K562 (cell line): ENCODE measurements at places on chromosomes 3 and 15. TPM values are rescaled to one million over a fixed set of nuclear protein-coding genes. Genes with fewer than 3 reads are reported as not detected.

GRCh38 chr3:76016111-76016510 is 230.8 kb upstream of the ZNF717 start:
- DNase-seq = no peak

DNA sequence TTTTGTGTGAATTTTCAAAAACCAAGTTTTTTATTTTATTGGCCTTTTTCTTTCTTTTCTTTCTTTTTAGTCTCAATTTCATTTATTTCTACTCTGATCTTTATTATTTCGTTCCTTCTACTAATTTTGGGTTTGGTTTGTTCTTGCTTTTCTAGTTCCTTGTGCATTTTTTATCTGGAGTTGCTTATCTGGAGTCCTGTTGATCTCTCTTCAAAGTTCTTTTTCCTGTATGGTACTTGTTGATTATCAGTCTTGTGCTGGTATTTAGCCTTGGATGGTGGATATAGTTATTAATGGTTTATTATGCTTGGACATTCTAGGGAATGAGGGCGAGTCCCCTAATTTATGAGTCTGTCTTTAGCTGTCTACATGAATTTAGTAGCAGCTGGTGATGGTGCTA is 64.7 kb downstream of the LARS2 start:
- no peak for DNase-seq

Gene KCNMB3
- 9.9 and 14.3 TPM in 2 replicates for total RNA-seq

- no peak for DNase-seq
Measured at GRCh38 chr3:187734841-187735240, 10.4 kb downstream of the BCL6 start.

Gene ZNF106
- 43.3 and 43.8 TPM in 2 replicates for total RNA-seq

Gene SLC27A2
- total RNA-seq = 20.9 and 24.4 TPM in 2 replicates

Gene CYP1A1
- 0.07 TPM in 1 of 2 replicates, not detected in the other for total RNA-seq

Gene CELF6
- total RNA-seq = not detected in 2 replicates

- DNase-seq = peak; percentile 96
Measured at GRCh38 chr3:195876297-195877064, 31.9 kb downstream of the TNK2 start.

Gene TRA2B
- 244 and 254 TPM in 2 replicates for total RNA-seq

GRCh38 chr3:72567474-72567873 is 280.8 kb downstream of the SHQ1 start:
- no peak for DNase-seq
